Activated CD4-positive, CD25-positive, alpha-beta regulatory T cell treated with anti-CD3 and anti-CD28 coated beads, Interleukin-2, amount 50 U/mL, for 24 hours (primary cell): ENCODE measurements at places on chromosomes 3 and 15.

DNA sequence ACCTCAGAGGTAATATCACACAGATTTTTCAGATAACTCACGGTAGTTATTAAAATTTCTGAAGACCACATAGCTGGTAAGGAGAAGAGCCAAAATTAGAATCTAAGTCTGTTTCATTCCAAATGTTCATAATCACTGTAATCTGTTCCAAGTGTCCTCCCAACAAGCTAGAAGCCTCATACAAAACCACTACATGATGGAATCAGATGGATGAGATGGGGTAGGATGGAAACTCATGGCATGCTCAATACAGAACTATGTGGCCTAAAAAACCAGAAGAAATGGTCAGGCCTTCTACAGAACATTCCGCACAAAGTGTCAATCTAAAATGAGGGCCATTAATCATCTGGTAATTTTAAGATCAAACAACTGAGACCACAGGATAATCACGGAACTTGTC lies 91.8 kb downstream of the THBS1 start:
- ATAC-seq, result no peak

DNA sequence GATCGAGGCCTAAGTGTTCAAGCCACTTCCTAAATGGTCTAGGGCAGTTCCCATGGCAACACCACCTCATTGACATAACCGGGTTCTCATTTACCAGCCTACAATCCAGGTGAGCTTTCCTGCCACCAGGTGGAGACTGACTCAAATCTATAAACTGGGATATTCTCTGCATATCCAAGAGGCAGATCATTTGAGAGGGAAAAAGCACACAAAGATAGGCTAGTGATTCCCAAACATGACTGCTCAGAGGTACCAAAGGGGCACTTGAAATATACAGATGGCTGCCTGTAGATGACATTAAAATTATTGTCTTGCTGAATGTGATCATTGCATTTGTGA lies 141.3 kb upstream of the PROK2 start:
- ATAC-seq, result no peak

DNA sequence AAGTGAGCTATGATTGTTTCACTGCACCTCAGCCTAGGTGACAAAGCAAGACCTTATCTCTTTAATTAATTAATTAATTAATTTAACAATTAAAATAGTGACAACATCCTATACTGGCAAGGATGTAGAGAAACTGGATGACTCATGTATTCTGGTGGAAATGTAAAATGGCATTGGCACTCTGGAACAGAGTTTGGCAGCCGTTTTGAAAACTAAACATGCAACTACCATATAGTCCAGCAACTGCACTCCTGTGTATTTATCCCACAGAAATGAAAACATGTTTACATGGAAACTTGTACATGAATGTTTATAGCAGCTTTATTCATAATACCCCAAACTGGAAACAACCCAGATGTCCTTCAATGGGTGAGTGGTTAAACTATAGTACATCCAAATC lies 56.6 kb downstream of the ANP32A start:
- no peak for ATAC-seq

GRCh38 chr3:99774467-99774866 lies 43.2 kb upstream of the CMSS1 start:
- ATAC-seq, result peak; percentile 78

GRCh38 chr3:18656410-18656809 lies 231.3 kb upstream of the SATB1 start:
- no peak for ATAC-seq

DNA sequence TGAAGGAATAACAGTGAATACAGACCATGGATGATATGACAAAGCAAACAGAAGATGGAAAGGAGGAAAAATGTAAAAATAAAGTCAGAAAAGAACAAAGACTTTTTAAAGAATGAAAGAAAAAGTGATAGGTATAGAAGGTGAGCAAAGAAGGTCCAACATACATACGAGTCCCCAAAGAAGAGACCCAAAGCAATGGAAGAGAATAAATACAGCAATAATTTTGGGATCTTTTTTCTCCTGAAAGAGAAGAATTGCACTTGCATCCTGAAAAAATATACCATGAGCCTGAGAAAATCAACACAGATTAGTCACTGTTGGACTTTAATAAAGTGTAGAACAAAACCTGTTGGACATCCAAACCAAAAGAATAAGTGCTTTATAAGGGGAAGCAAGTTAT lies 85.3 kb upstream of the SLC6A1 start:
- ATAC-seq, result no peak

DNA sequence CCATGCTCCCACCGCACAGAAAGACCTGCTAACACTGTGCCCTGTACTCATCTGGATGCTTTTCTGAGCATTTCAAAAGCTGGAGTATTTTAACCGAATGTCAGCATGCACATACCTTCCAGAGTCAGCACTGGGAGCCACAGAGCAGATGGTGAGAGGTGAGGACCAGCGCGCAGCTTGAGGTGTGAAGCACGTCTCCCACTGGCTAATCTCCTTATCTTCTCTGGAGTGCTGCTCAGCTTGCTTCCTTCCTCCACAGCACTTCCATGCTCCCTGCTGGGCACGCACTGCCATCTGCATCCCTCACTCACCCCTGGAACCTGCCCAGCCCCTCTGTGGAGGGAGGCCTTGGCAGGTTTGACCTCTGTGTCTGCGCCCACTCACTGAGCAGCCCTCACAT lies at the start of gene GNB5:
TSS of gene GNB5 (minus strand) at position 186 of the 400 bp plus-strand sequence. CDS start 6,716 bp downstream, outside the sequence.
- ATAC-seq, result no peak

GRCh38 chr3:113663761-113664160 lies 32.7 kb downstream of the USF3 start:
- no peak for ATAC-seq

- no peak for ATAC-seq
Measured at GRCh38 chr3:121834157-121834670, 646 bp downstream of the IQCB1 start.

DNA sequence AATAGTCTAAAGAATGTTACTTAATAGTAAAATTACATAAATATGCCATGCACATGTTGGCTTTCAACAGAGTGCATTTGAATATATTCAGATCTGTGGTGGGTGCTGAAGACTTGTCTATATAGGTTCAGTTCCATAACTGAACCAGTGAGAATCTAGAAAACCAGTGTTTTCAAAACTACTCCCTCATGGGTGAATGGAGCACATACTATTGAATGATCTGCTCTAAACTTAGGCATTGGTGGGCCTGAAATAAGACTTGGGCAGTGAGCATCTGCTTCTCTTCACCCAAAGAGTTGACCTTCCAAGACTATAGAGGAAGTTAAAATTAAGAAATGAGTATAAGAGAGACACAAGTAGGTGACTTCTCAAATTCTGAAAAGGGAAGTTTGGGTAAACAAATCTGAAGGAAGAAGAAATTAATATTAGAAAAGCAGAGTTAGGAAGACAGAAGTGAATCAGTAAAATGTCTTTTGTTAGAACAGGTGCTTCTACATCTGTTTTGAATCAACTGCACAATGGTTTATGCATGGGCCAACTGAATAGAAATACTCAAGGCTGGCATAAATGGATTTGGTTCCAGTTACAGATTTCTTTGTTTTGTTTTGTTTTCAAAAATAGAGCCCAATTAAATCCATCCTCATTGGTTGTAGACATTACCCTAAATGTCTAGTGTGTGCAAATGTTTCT lies 19.3 kb downstream of the ALCAM start:
- no peak for ATAC-seq

DNA sequence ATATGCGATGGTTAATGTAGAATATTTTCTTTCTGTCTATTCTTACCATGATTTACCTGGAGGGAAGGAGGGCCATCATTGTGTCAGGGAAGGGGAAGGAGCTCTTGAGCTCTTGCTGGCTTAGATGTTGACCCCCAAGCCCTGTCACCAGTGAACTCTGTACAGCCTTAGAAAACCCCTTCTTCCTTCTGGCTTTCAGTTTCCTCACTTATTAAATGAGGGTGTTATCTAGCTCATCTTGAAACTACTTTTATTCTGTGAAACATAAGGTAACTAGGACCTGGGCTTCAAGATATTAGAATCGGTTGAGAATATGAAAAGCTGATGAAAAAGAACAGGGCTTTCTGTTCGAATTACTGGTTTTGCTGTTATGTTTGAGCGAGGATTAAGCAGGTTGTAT lies 25.1 kb upstream of the UTS2B start:
- ATAC-seq, result peak; percentile 45

DNA sequence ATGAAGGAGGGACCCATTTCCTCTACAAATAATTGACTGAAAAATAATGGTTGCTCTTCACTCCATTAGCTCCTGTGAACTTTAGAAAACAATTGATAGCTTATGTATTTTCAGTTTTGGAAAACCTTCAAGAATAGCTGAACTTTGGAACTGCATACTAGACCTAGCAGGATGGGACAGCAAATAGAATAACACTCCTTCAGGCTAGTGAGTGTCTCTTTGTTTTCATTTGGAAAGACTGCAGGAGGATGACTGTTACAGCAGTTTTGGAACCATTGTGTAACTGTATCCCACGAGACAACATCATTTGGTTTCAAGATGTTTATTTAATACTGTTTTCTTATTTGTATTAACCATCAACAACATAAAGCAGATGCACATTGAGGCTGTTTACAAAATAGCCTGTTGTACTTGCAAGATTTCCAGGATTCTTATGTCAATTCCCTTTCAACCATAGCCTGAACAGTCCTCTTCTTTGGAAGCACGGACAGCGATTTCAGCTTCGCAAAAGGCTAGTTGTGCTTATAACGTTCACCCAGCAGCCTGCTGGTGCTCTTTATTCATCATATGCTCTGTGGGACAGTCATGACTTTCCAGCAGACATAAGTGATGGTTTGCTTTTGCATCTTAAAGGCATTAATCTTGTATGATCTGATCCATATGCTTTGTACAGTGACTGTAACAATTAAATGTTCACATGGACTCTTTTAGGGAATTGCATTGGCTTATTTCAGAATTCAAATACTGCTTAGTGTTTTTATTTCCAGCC lies 335.5 kb downstream of the IL5RA start:
- no peak for ATAC-seq

DNA sequence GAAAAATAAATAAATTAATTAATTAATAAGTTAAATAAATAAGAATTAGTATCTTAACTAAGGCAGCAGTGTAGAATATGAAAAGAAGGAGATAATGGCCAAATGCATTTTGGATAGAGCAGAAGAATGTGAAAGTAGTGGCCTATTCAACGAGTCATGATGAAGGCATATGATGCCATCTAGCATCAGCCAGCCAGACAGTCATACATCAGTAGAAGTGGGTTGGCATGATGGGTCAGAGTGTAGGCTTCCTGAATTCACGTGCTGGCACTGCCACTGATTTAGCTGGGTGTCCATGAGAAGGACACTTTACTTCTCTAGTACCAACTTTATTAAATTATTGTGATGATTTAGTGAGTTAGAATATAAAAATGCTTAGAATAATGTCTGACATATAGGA lies 256.1 kb upstream of the ARPP21 start:
- ATAC-seq, result no peak

GRCh38 chr3:13709706-13710105 lies 160.8 kb downstream of the FBLN2 start:
- no peak for ATAC-seq

DNA sequence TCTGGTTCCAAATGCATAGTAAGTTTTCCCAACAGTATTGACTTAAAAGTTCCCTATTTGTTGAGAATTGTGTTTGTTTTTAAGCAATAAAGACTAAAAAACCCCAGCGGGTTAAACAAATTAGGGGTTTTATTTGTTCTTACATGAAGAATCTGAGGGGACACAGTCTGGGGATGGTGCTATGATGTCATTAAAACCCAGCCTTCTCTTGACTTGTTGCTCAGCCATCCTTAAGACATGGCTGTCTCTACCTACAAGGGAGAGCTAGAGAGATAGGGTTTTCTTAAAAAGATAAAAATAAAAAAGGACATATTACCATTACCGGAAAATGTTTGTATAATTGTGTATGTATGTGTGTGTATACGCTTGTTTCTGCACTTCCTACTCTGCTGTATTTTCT lies 11.7 kb upstream of the ARL14 start:
- no peak for ATAC-seq

DNA sequence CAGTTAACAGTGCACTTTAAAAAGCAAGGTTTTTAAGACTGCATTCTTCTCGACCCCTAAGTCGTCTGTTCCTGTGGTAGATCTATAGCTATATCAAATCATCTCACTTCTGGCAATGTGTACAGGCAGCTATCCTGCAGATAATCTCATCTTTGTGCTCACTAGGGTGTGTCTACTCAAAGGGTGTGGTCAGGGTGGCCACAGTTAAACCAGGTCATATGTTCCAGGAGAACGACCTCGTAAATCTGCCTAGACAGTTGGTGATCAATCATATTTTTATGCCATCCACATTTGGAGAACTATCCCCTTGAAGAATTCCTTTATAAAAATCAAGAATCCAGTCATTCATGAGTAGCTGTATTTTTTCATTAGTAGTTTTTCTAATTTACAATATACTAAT lies 3.0 kb downstream of the VEPH1 start:
- no peak for ATAC-seq
